Hindlimb muscle (tissue), 1 donor: ENCODE measurements at places on chromosomes 1 and 21.

DNA sequence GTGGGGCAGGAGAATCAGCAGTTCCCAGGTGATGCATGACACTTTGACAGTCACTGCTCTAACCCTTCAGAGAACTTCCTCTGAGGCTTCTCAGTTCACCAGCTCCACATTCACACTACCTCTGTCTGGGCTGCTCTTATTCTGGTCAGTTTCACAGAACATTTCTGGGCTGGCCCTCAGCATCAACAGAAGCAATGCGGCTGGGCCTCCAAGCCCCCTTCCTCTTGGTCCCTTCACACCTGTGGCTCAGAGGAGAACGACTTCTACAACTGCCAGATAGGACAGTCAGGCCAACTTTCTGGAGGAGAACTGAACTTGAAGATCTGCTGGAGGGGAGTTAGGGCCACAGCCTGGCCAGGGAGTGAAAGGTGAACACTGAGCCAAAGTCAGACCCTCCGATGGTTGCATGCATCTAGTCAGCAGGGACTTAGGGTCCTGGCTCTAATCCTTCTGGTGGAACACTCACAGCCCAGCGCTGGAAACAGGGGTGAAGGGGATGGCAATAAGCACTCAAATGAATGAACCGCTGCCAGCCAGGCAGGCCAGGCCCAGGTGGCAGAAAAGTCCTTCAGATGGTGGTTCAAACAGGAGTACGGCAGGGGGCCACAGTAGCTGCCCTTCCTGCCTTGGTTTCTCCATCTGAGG lies 274.1 kb downstream of the FOXD2 start:
- no peak for DNase-seq

DNA sequence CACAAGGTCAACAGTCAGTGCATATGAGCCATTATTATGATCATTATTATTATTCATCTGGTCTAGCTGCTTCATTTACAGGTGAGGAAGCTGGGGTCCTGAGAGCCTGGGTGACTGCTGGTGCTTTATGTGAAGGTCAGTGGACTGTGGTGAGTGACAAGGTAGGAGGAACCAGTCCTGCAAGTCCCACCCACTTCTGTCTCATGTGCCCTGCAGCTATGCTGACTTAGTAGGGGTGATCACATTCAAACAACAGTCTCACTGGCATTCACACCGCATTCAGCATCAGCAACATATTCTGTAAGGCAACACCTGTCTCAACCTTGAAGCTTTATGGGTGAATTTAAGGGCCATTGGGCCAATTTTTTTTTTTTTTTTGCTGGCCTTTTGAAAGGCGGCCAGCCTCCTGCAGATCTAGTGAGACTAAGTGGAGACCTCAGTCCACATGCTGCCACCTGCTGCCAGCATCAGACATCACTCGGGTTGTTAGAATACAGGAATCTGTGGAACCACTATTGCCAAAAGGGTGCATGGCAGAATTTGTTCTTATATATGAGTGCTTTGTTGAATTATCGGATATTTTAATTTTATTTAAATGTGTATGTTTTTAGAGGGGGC lies 59.9 kb upstream of the CACNA1E start:
- DNase-seq, result peak; percentile 7

- DNase-seq, result no peak
These were observed 35.1 kb downstream of the FGGY start for GRCh38 chr1:59331686-59332620.

- no peak for DNase-seq
These were observed 101.1 kb downstream of the CDC7 start for GRCh38 chr1:91601554-91602376.

DNA sequence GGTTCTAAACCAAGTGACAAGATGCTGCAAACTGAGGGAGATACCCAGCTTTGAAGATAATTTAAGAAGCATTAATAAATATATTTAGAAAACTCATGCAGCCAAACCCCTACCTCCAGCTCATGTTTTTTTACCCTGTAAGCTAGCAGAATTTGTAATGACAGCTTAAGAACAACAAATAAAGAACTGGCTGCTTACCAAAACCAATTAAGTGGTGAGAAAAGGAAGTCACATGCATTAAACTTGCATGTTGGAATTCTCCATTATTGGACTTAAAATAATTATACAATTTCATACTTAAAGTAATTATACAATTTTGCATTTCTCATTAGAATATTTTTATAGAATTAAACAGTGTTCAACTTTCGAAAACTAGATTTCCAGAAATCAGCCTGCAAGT lies 75.6 kb upstream of the CNIH3 start:
- DNase-seq, result no peak

DNA sequence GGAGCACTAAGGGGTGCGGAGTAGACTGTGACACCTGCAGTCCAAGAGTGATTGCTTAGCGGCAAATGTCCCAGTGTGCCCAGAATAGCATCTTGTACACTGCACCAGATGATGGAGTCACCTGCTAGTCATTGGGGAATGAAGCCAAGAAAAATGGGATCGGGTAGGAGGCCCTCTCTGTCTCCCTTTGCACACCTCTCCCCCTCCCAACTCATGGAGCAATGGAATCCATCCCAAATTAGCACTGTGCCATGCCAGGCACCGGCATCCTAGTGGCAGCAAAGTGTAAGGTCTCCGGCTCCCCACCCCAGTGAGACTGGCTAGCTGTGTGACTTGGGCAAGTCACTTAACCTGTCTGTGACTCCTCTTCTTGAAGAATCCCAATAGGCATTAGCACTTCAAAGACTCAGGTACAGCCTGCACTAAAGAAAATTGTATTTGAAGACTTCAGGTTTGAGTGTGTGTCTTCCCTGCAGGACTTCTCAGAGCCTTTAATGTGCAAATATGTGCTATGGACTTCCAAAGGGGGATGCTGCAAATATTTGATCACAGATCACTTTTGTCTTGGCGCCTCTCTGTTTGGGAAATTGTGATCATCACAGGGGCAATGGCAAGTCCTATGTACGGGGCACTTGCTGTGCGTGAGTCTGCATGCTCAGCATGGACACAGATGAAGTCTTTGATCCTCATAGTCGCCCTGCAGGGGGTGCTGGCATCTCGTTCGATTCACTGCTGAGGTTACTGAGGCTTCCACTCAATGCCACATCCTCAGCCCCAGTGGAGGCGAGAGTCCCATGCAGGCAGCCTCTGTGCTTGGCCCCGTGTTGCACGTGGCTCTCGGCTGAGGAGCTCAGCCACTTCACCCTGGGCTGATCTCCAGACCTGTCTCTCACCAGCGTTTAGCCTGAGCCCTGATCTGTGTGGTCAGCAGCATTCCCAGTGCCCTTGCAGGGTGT lies 272.9 kb upstream of the C1orf174 start:
- DNase-seq, result no peak

DNA sequence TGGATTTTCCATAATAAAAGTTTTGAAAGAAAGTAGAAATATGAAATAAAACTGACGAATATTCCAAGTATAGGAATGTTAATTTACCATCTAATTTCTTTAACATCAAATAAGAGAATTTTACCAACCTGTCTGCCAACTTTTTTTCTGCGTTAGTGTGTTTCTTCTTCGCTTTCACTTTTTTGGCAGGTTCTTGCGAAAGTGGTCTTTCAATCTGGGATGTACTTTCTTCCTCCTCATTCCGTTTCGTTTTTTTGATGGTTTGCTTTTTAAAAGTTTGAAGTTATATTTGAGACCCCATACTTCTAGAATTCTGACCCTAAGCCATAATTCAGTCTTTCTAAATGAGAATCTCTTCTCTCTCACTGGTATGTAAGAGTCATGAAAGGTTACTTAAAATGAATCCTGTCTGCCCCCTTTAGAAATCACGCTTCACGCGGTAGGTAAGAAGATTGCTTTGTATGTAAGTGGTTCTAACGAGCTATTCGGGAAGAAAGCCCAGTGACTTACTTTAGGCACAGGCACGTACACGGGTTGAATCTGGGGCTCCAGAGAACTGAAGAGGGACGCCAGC lies 580 bp downstream of the RBM34 start:
- no peak for DNase-seq

- DNase-seq, result no peak
These were observed 3.2 kb upstream of the C8B start for GRCh38 chr1:56968878-56969495.

DNA sequence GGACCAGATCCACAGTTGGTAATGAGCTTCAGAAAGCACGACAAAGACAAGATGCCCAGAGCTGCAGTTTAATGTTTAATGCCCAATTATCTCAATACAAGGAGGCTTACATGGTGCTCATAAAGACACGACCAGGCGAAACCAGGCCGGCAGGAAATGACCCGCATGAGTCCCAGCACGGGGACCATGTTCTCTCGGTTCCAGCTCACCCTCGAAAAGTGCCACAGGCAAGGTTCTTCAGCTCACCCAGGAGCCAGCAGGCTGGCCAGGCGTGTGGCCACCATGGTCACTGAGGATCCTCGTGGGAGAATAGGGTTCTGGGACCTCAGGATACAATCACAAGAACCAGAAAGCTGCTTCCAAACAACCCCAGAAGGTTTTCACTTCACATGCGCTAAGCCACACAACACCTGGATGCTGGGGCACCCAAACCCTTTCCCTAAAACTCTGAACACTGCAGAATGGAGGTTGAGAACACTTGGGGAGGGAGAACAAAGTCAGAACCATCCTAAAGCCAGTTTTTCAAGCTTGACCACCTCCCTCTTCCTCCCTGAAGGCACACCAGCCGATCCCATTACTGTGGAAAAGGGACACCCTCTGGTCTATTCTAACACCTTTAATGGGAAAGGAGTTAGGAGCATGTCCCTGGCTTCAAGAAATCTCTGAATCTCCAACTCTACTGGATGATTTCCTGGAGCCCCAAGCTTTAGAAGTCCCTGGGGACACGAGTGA lies 22.6 kb upstream of the ASAP3 start:
- DNase-seq, result no peak

GRCh38 chr1:2583331-2583791 lies 3.2 kb upstream of the PRXL2B start:
- no peak for DNase-seq

- DNase-seq, result no peak
These were observed 12.5 kb upstream of the HNRNPR start for GRCh38 chr1:23356471-23357137.

DNA sequence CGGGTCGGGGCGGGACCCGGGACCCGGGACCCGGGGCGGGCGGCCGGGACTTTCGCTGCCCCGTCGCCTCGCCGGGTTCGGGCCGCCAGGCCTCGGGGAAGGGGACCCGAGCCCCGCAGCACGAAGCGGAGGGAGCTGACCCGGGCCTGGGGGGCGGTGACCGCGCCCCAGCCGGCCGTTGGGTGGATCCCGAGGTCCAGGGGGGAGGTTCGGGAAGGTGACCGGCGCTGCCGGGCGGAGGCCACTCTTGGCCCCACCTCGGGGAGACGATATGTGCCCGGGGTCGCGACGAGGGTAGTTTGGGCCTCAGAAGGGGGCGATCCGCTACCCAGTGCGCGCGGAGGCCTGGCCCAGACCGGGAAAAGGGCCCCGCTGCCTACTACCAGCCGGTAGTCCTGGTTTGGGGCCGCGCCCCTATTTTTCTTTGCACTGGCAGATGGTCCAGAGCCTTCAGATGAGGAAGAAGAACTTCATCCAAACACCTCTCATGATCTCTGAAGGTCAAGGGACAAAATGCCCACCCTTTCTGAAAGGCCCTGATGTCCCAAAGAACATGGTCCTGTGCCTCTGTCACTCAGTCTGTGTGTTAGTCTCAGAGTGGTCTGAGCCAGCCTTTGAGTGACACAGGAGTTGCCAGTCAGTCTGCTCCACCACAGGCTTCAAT lies 766 bp downstream of the AGO4 start:
- peak; percentile 30 for DNase-seq
